ENCODE measurements at places on chromosomes 1 and 21.

DNA sequence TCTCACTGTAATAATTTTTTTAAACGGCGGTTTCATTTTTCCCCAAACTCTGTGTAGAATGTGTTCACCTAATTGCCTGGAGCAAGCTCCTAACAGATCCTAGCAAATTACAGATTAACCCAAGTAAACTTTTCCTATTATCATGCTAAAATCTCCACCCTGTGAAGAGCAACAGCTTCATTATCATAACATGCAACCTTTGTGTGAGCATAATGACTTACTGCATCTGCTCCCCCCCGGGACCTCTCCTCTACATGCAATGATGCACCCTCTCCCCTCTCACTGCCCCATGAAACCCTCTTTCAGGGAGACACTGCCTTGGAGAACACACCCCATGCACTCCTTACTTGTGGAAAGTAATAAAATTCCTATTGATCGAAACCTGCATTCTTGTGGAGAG lies 717.0 kb upstream of the TMPRSS15 start:
- no peak for DNase-seq

- DNase-seq = no peak
Observed at GRCh38 chr1:115713906-115714305, 54.6 kb downstream of the CASQ2 start.

GRCh38 chr1:207649210-207649753 lies 4.3 kb downstream of the CR1L start:
- DNase-seq = no peak

DNA sequence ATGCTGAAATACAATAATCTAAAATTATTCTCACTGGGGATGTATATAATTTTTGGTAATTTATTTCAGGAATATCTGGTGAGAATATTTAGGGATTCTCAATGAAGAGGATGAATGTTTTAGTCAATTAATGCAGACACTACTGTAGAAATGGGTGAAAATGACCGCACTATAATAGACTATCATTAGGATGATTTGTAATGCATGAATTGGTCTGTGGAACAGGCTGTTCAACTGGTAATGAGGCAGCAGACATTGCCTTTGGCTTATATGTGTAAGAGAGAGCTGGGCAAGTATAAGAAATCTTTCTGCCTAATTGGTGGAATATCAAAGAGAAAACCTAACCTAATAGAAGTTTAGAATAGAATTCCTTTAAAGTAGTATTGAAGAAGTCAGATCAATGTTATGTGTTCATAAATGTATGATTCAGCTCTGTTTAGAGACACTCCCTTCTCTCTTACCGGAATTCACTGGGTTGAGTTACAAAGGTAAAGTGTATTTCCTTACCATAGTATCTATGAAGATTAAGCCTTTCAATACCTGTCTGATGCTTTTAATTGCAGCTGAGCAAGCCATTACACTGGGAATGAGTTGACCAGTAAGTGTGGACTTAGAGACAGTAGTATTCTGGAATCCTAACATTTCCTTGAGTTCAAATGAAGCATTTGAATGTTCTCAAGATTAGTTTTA lies 274.5 kb downstream of the S1PR1 start:
- no peak for DNase-seq

- no peak for DNase-seq
Observed at GRCh38 chr21:45263534-45263933, 24.2 kb downstream of the POFUT2 start.
